ENCODE measurements at places on chromosomes 4 and X.

DNA sequence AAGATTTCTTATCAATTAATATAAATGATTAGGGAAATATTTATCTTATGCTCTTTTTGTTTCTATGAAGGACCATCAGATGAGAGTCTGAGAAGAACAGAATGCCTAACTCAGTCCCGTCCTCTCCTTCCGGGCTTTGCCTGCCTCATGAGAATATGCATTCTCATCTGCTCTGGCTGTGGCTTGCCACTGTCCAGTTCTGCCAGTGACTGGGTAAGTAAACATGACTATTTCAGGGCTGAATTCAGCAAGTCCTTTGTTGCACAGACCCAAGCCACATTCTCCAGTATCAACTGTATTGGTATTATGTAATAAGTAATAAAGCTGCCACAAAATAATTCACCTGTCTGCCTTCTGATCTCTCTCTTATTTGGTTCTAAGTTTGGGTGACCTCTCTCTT, 110.7 kb downstream of the WDFY3 start:
- peak; percentile 64 for DNase-seq

- DNase-seq: no peak
Observed at GRCh38 chrX:33949300-33949699, 182.8 kb downstream of the FAM47A start.

GRCh38 chrX:37677765-37678164, 7.8 kb upstream of the XK start:
- no peak for DNase-seq

- DNase-seq: no peak
Observed at GRCh38 chrX:88325634-88326033, 421.4 kb upstream of the CPXCR1 start.

GRCh38 chr4:26937139-26937538, 76.5 kb downstream of the STIM2 start:
- DNase-seq: no peak

GRCh38 chr4:14095831-14096230, 468.3 kb upstream of the BOD1L1 start:
- DNase-seq: no peak

DNA sequence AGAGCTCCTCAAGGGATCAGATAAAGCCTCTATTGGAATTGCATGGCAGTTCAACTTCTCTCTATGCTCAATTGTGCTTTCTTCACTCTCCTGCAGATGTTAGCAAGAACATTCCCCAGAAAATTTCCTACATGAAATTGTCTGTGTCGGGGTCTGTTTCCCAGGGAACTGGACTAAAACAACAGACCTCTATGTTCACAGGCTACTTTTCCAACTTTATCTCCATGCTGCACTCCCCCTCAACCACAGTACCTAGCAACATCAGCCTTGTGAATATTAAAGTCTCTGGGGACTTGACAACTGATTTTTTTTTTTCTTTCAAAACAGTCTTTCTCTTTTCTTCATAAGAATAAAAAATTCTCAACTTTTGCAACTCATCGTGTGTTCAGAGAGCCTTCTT, 1470.8 kb upstream of the ADGRL3 start:
- DNase-seq: no peak

DNA sequence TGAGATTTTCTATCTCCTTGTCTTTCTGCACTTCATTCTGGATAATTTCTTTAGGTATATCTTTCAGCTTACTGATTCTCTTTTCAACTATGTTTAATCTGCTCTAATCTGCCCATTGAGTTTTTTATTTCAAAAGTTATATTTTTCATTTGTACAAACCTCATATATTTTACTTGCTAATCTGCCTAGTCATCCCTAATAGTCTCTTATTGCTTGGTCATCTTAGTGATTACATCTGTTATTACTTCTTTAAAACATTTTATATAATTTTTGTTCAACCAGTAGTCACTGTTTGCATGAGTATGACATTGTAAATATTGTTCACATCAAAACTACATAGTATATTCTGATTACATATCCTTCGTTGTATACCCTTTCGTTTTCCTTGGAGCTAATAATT, 32.4 kb downstream of the KANTR start:
- DNase-seq: no peak

DNA sequence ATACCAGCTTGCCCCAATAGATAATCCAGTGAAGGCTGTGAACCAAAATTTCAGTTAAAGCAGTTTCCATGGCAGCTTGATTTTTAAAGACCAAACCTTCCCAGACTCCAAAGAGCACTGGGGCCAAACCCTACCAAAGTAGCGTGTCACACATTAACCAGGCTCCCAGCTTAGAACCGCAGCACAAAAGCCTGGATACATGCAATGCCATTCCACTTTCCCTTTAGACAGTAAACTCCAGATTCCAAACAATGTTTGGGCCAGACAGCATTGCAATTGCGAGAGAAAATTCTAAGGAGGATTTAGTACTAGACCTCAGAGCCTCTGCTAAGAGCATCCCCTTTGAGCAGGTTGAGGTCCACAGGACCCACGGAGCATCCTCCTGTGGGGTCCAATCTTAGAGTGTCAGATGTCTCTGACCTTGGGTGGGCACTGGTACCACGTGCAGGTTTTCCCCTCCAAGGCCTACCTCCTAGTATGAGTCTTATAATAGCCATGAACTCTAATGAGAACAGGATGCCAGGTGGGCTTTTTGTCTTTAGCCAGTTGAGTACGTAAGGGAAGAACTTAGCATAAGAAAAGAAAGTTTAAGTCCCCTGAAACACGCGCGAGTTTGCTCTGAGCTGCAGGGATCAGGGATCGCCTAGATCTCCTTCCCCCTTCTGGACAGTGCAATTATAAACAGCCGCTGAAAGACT, 38.8 kb downstream of the MGARP start:
- no peak for DNase-seq

GRCh38 chr4:90769251-90769650, 642.1 kb downstream of the CCSER1 start:
- DNase-seq: no peak

GRCh38 chr4:89212666-89213381, 94.8 kb downstream of the GPRIN3 start:
- DNase-seq: no peak

DNA sequence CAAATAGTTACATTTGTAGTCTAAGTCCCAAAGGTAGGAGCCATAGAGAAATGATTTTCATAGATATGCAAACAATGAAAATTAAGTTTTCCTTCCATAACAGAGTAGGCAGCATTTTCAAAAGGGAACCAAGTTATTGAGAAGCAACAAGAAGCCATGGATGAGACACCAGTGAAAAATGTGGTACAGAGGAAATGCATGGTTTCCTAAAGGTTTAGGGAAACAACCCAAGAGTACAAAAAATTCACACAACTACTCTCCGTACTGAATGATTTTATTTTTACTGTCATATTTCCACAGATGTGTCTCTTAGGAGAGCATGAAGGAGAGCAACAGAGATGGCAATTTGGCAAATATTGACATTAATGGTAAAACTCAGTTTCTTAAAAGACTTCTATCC, 1408.9 kb upstream of the PCDH7 start:
- no peak for DNase-seq

DNA sequence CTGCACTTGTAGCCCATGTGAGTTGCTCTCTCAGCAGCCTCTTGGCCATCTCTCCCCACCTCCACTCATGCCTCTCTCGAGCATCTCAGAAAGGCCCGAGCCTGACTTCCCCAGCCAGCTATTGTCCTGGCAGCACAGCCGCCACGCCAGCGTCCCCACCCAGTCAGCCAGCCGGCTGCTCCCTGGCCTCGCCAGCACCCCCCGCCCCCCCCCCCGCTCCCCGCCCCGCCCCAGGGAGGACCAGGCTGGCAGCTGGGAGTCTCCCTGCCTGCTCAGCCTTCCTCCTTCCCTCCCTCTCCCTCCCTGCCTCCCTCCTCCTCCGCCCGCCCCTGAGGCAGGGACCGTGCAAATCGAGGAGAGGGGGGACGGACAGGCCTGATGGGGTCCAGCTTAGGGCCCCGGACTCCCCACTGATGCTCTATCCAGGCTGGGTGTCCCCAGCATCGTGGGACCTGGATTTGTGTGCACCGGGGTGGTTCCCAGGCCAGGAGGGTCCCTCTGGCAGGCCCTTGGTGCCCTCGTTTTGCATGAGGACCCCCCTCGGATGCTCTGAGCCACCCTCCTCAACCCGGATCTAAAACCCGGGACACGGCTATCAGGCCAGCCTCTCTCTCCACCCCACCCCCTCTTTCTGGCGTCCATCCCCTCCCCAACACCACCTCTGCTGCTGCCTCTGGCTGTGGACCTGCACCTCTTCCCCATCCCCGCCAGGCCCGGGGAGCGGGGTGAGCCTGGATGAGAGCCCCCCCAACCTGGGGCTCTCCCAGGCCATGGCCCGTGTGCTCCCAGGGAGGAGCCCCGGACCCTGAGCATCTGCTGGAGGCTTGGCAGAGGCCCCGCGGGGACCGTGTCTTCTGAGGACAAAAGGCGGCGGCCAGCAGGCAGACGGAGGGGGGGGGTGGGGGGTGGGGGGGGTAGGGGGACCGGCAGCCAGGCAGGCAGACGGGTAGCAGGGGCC, at the start of gene GPR173:
TSS of gene GPR173 (plus strand) at position 621 of the 958 bp plus-strand sequence. CDS start 27,833 bp downstream, outside the sequence.
- peak; percentile 75 for DNase-seq

All from SHP77 (cell line).